Amniotic epithelial cell (primary cell): ENCODE measurements at places on chromosomes 13 and 19.

GRCh38 chr19:19109601-19110000 lies 28.7 kb downstream of the TMEM161A start:
- DNase-seq: peak; percentile 16

DNA sequence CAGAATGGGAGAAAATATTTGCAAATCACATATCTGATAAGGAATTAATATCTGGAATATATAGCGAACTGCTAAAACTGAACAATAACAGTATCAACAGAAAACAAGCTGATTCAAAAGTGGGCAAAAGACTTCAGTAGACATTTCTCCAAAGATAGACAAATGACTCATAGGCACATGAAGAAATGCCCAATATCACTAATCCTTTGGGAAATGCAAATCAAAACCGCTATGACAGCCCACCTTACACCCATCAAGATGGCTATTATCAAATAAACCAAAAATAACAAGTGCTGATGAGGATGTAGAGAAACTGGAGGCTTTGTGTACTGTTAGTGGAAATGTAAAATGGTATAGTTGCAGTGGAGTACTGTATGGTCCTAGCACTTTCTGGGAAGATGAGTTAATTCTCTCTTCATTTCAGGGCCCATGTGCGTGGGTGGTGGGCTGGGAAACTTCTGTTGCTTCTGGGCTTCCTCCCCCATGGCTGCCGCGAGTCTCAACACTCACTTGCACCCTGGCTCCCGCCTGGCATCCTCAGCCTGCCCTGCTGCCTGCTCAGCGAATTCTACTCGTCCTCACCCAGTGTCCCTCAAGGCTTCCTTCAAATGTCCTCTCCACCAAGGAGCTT lies 12.4 kb upstream of the GJA3 start:
- no peak for DNase-seq

DNA sequence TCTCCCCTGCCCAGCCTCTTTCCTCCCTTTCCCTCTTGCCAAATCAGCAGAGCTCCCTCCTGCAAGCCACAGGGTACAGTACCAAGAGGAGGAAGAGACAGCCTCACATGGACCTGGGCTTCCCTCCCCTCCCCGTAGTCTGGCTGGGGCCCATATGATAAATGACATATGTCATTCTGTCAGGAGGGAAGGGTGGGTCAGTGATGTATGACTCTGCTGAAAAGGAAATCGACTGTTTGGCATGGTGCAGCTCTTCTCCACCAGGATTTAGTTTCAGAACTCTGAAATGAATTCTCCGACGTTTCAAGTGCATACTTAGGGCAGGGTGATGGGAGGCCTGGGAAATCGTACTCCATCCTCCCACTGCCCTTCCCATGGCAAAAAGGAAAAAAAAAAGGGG lies 9.8 kb downstream of the TSHZ3 start:
- DNase-seq: peak; percentile 59

DNA sequence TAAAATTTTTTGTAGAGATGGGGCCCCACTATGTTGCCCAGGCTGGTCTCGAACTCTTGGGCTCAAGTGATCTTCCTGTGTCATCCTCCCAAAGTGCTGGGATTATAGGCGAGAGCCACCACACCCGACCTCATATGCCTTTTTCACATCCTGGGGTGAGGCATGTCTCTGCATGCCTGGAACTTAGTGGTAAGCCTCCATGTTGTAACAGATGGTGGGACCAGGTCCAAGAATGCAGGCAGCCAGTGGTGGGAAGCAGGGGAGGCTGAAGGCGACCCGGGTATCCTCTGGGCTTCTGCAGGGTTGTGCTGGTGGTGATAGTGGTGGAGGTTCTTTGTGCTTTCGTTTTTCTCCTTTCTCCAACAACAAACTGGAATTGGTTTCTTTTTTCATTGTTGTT lies 30.1 kb upstream of the CCDC124 start:
- peak; percentile 70 for DNase-seq

DNA sequence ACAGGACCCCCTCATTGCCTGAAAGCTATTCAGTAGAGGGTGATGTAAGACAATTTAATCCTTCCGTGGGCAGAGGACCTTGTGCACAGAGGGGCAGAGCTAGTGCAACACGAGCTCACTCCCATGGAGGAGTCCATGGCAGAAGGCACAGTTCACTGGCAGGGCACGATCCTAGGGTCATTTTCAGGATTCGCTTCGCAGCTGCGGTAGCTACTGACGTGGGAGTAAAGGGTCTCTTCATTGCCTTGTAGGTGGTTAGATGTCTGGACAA lies 207.8 kb downstream of the FOXO1 start:
- no peak for DNase-seq

GRCh38 chr19:38690832-38691231 lies 43.4 kb downstream of the ACTN4 start:
- DNase-seq: peak; percentile 30

- no peak for DNase-seq
Measured at GRCh38 chr19:52206481-52206880, 16.6 kb downstream of the PPP2R1A start.

DNA sequence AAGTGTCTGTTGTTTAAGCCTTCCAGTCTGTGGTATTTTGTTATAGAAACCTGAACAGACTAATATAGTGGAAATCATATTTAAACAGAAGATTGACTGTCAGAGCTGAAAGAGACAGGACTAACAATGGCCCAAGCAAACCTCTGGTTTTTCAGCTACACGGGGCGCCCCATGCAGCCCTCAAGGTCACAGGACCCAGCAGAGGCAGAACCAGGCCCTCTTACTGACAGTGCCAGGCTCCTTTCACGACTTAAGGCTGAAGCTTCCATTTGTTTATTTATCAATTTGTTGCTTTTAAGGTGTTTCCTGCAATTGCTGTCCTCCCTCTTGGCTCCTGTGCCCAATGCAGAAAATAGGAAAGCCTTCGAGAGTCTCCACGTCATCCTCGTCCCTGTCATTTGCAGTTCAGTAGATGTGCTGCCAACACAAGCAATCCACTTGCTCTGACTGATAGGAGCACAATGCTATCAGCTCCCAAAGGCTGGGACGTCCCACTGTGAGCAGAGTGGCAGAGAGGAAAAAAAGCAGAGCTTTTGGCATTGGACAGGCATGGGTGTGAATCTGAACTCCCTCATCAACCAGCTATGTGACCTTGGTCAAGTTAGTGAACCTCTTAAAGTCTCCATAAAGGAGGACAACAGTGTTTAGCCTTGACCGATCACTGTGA lies 10.5 kb upstream of the SLC7A1 start:
- DNase-seq: no peak

DNA sequence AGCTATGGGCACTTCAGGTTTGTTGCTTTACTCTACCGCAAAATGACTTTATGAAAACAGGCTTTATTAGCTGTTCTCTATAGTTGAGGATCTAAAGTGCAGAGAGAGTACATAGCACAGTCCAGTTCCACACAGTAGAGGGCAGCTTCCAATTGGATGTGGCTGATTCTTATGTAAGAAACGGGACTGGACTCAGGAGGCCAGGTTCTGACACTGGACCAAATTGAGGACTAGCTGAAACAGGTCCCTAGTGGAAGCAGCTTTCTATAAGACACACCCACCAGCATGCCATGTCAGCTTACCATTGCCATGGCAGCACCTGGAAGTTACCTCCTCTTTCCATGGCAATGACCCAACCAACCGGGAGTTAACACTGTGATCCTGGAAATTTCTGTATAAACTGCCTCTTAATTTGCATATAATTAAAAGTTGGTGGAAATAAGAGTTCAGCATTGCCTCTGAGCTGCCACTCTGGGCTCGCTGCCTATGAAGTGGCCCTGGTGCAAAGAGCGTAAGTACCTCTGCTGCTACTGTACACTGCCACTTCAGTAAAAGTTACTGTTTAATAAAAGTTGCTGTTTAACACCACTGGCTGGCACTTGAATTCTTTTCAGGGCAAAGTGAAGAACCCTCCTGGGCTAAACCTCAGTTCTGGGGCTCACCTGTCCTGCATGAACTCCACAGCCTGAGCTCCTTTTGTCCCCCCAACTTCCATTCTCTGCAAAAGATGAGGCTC lies 211.9 kb upstream of the SLC10A2 start:
- DNase-seq: no peak

DNA sequence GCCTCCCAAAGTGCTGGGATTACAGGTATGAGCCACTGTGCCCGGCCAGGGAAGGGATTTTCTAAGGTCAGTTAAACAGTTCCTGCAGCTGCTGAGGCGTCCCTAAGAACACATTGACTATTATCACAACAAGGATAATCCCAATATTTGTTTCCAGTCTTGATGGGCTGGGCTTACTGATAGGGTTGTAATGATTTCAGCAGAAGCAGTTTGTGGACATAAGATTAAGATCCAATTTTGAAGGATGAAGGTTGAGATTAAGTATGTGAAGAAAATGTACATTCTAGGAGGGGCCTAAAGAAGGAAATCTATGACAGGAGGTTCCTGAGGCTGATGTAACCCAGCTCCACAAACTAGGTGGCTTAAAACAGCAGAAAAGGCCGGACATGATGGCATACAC lies 10.7 kb upstream of the CCDC124 start:
- no peak for DNase-seq

GRCh38 chr19:50401605-50402450 lies 16.9 kb upstream of the SPIB start:
- no peak for DNase-seq

DNA sequence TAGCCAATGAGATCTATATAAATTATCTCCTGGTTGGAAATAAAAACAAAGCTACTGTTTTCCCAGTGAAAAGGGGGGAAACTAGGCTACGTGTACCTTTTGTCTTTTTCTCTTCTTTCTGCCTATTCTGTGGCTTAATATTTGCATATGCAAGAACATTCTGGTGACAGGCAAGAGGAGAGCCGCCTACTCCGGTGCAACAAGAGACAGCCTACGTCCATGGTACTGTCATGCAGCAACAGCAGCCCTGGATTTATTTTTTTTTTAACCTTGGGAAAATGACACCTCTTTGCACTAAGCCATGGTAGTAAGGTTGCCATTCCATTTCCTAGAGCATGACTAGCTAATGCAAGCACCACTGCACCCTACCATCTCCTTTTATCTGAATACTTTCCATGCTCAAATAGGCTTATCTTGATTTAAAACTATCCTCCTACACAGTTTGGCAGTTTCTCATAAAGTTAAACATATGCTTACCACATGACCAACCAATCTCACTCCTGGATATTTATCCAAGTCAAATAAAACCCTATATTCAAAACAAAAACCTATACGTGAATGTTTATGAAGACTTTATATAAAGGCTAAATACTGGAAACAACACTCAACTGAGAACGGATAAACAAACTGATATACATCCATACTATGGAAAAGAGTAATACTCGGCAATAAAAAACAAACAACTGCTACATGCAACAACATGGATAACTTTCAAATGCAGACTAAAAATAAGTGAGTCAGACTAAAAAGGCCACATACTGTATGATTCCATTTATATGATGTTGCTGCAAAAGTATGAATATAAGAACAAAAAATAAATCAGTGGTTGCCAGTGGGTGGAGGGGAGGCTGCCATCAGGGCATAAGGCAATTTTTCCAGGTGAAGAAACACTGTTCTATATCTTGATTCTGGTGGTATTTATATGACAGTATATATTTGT lies 17.3 kb downstream of the NUFIP1 start:
- peak; percentile 74 for DNase-seq

- no peak for DNase-seq
Measured at GRCh38 chr19:17491287-17491686, 20.2 kb upstream of the PGLS start.

GRCh38 chr13:35866801-35867200 lies 264.4 kb downstream of the DCLK1 start:
- DNase-seq: no peak

- no peak for DNase-seq
Measured at GRCh38 chr13:101265934-101266333, 150.4 kb downstream of the NALCN start.

GRCh38 chr13:21395953-21396352 lies 63.1 kb downstream of the ZDHHC20 start:
- DNase-seq: no peak

- DNase-seq: no peak
Measured at GRCh38 chr13:105971738-105972137, 563.7 kb downstream of the EFNB2 start.

GRCh38 chr13:33401238-33401637 lies 115.7 kb upstream of the STARD13 start:
- DNase-seq: no peak

DNA sequence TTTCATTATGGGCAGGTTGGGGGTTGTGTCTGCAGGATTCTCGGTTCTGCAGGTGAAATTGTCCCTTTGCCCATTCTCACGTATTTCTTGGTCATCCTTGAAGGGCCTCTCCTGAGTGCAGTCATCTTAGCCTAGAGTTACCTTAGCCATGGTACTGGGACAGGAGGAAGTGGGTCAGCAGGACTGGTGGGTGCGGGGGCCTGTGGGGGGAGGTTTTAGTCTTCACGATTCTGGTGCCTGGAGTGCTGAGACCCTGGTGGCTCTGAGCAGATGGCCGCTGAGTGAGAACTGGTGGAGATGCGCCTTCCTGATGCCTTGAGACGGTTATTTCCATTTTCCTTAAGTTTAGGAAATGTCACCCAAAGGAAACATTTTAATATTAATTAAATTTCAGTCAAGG lies 11.8 kb downstream of the COL4A2 start:
- DNase-seq: no peak

GRCh38 chr13:87123987-87124784 lies 547.0 kb upstream of the SLITRK5 start:
- peak; percentile 100 for DNase-seq

DNA sequence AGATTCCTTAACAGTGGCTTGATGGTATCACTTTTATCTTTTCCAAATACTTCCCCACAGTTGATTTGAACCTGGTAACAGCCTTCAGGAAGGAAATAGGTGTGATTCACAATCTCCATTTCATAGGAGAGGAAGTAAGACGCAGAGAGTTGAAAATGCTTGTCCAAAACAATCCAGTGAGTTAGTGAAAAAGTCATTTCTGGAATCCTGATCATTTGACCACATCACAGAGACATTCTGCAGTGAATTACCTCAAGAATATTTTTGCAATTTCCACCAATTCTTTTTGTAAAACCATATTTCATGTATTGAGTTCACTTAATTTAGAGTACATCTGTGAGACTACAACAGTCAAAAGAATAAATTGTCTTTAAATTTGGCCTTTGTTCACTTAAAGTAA lies 292.8 kb downstream of the DCLK1 start:
- peak; percentile 53 for DNase-seq

DNA sequence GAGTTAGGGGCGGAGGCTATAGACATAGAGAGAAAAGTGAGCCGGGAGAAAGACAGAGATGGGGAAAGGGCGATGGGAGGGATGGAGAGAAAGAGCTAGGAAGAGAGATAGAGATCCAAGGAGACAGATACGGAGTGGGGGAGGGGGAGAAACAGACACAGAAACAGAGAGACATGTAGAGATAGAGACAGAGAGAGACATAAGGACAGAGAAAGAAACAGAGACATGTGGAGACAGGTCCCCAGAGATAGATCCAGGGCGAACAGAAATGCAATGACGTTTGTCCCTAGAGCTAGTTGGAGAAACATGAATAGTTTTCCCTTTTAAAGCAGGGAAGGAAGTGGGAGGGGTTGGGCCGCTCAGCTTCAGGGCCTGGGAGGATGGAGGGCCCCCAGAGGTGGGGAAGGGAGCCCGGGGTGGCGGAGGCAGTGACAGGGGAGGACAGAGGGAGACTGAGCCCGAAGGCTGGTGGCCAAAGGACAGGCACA lies 4.6 kb downstream of the PPP1R14A start:
- no peak for DNase-seq

GRCh38 chr19:4069331-4069959 lies 2.7 kb upstream of the ZBTB7A start:
- no peak for DNase-seq

- DNase-seq: no peak
Measured at GRCh38 chr19:40392894-40393517, 3.0 kb upstream of the HIPK4 start.
